ENCODE measurements at places on chromosomes 3 and 15. TPM values are rescaled to one million over a fixed set of nuclear protein-coding genes. Genes with fewer than 3 reads are reported as not detected.

The ARL6IP5 gene
- total RNA-seq: 77.8 TPM

The INTS14 gene
- total RNA-seq: 41.1 TPM

The ATP2C1 gene
- total RNA-seq: 66.9 TPM

The SLC35A5 gene
- 24.3 TPM for total RNA-seq

The EBLN2 gene
- total RNA-seq: 3.1 TPM

The SNAPC5 gene
- 17.2 TPM for total RNA-seq

The CCDC13 gene
- 0.93 TPM for total RNA-seq

The P2RY14 gene
- total RNA-seq: 1.7 TPM

GRCh38 chr3:129723558-129724324 lies 117.3 kb upstream of the PLXND1 start:
- DNase-seq: peak; percentile 35

DNA sequence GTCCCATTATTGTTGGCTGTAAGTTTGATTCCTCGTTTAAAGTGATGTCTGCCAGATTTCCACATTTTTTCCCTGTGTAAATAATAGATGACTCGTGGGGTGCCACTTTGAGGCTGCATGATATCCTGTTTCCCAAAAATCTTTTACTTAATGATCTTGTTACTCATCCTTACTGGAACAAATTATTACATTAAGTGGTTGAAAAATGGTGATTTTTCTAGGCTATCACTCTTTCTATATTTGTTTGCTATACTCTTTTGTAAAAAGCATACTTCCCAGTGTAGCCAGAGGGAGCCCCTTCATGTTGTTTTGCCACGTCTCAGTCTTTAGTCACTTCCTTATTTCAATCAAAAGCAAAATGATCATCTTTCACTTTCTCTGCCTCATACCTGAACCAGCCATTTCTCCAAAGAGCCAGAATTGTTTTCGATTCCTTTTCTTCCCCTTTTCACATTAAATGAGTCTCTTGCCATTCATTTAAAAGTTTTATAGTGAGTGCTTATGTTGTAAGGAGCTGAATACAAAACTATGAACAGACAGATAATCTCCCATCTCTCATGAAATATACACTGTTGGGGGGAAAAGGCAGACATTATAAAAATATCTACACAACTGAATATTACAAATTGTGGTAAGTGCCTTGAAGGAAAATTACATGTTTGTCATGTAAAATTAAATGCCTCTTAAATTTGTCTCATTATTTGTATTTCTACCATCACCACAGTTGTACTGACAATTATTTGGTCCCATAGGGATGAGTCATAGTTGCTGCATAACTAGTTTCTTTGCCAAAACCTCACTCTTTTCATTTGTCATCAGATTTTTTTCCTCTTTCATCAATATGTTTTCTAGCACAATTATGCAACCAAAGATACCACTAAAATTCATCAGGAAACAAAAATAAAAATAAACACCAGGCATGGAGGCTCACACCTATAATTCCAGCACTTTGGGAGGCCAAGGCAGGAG lies 41.5 kb downstream of the ADGRG7 start:
- no peak for DNase-seq

GRCh38 chr3:72594615-72595215 lies 253.5 kb downstream of the SHQ1 start:
- DNase-seq: no peak

DNA sequence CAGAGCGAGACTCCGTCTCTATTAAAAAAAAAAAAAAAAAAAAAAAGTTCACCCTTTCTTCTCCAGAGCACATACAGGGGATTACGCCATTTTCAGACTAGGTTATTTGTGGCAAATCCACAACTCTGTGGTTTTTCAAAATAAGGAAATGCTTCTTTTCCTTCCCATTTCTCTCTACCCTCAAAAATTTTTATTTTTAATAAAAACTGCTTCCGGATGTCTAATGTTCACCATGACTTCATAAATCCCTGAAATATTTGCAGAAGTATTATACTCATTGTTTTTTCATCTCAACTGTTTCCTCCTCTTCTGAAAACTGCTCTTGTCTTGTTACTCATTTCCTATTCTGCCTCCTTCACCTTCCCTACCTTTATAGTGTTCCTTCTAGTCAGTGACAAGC lies 45.0 kb upstream of the SLC12A8 start:
- no peak for DNase-seq

GRCh38 chr3:156558389-156558788 lies 3.5 kb upstream of the SSR3 start:
- no peak for DNase-seq

DNA sequence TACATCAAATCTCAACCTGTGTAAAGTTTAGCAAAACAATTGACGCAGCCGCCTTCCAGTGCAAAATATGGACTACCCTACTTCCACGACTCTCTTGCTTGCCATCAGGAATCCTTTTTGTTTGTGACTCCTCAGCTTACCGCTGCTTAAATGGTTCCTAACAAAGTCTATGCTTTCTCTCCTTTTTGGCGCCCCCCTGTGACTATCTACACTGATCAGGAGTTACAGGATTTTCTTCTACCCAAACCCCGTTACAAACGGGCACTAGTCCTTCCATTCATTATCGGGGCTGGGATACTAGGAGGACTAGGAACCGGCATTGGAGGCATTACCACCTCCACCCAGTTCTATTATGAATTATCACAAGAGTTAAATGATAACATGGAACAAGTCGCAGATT lies 184.0 kb downstream of the IGSF11 start:
- no peak for DNase-seq

DNA sequence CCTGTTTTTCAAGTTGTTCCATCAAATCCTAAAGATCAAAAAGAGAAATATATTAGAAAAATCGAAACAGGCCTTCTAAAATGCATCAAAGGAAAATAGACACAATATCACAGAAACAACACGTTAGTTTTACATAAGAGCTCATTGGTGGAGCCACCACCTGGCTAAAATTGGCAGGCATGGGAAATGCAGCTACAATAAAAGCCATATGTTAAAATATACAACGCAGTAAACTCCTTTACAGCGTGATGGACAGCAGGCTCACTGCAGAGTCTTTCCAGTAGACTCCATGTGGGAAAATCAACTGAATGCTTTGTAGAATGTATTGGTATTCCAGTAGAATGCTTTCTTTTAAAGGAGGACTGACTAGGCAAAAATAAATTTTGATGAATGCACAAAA lies 40.9 kb upstream of the MYO5C start:
- peak; percentile 42 for DNase-seq

DNA sequence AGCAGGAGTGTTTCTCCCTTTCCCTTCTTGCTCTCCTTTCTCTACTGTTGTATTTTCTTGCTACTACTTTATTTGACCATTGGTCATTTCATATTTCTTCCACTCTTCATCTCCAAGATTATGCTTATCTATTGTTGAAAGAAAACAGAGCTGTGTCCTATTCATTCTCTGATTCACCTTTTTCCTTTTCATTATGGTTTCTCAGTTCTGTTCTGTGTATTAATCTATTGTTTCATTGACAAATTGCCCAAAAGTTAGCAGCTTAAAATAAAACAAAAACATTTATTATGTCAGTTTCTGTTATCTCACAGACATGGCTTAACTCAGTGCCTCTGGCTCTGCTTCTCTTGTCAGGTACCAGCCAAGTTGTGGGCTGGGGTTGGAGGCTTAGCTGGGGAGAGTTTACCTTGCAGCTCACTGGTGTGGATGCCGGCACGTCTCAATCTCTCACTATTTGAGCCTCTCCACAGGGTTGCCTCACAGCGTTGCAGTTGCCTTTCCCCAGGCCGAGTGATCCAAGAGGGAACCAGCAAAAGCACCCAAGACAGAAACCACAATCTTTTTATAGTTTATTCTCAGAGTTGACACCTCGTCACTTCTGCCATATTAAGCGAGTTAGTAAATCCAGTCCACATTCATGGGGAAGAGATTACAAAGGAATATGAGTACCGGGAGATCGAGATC lies 36.9 kb upstream of the FILIP1L start:
- no peak for DNase-seq

DNA sequence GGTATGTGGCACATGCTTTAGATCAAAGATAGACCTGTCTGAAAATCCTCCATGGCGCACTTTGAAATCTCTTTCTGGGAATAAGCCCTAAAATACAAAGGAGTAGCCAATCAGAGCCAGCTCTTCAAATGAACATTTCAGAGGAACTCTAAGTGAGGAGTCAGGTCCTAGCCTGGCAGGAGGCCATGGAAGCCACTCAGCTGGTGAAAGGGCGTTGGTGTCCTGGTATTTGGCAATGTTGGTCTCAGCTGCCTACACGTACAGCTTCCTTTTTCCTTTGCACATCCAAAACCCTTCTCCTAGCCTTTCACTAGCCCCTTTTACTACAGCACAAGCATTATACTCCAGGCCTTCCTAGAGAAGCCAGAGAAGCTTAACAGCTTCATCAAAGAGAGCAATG lies 5.5 kb downstream of the WDR73 start:
- no peak for DNase-seq

GRCh38 chr3:43794776-43795175 lies 104.0 kb downstream of the ABHD5 start:
- DNase-seq: no peak

- no peak for DNase-seq
Measured at GRCh38 chr15:75821786-75822345, 21.4 kb upstream of the UBE2Q2 start.

DNA sequence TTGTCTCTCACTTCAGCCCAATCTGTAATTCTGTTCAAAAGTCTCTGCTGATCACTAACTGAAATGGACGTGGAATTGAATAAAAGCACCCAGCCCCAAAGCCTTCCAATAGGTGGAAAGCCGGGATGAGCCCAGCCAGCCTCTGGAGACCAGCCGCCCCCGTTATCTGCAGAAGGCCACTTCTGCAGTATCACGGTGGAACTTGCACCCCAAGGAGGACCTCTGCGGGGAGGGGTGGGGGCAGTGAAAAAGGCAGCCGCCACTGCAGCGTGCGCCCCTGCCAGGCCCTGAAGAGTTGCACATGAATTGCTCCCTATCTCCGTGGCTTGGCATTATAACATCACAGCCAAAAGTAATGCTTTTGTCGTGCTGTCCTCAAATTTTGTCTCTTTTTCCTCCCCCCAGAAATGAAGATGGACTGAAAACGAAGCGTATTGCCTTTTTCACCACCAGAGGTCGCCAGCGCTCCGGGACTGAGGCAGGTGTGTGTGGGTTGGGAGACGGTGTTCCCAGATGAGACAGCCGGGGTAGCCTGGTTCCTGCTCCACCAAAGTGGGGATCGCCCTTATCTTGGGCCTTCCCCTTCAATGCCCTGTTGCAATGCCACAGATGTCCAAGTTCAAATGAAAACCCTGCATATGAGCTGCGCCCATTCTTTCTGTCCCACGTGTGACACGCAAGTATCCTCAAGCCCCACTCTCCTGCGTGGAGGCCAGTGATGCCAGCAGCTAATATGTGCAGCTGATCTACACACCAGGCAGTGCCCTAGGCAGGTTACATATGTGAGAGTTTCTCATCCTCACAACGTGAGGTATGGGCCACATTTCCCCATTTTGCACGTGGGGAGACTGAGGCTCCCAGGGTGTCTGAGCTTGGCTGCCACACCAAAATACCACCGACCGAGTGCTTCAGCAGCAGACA lies 96.0 kb downstream of the LRRK1 start:
- peak; percentile 75 for DNase-seq

- no peak for DNase-seq
Measured at GRCh38 chr15:66573719-66574595, 8.2 kb upstream of the LCTL start.

DNA sequence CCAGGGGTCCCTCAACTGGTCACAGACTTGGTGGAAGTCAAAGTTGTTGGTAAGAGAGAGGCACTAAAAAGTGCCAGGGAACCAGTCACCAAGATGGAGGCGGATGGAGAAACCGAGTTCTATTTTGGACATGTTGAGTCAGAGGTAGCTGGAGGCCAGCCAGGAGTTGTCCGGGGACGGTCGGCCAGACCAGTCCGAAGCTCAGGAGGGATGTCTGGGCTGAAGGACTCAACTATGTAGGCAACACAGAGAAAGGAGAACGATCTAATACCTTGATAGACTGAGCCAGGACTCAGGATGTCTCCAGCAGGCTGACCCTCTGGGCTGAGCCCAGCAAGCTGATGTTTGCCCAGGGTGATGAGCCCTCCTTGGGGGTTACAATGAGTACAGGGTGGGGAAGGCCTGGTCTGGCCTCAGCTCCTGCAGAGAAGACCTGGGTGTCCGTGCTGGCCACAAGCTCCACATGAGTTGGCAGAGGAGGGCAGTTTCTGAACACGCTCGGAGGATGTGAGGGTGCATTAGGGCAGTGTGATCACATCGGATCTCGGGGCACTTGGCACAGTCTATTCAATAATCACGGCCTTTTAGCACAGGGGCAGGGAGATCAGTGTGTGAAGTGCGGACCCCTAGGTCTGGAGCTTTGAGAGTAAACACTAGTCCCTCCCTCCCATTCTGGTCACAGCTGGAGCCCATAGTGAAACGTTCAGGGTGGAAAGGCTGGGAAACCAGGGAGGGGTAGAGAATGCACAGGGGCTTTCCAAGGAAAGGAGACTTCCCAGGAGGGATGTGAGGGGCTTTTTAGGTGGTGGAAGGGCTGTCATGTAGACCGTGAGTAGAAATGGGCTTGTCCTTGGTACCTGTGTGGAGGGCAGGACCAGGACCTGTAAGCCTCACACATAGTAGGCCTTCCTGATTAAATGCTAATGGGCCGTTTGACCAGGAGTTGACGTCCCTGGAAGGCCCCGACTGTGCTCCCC lies 111.9 kb downstream of the ETFA start:
- no peak for DNase-seq

- no peak for DNase-seq
Measured at GRCh38 chr3:68974711-68975110, 38.8 kb downstream of the EOGT start.

GRCh38 chr3:142148044-142148791 lies 1.1 kb downstream of the TFDP2 start:
- DNase-seq: no peak

DNA sequence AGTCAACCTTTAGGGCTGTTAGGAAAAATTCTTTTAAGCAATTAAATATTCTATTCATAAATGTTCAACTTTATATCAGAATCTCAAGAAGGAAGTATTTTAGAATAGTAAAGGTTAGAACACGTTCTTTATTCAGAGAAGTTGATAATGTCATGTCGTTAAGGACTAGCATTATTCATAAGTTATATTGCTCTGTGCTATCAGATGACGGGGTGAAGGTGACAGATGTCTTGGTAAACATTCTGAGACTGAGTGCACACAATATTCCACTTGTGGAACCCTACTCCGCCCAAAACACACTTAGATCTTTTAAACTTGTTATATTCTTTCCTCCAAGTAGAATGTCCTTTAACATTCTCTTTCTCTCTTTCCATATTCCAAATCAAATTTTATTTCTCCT lies 7.9 kb downstream of the AP4E1 start:
- no peak for DNase-seq

DNA sequence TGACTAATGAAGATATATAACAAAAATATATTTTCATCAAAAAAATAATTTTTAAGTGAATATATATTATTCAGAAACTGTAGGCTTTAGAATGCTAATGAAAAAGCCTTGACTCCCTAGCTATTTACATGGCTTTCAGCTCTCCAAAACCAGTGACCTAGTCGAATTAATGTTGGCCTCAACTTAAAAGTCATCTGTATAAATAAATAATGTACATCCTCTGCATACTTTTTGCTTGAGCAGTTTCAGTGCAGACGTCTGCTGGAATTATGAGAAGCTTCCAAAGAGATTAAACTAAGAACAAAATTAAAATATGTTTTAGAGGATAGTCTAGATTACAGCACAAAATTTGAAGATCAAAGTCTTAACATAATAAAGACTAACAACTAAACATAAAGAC lies 520.4 kb upstream of the ALCAM start:
- DNase-seq: no peak
